ENCODE measurements at places on chromosomes 3 and 15. TPM values are rescaled to one million over a fixed set of nuclear protein-coding genes. Genes with fewer than 3 reads are reported as not detected.

- DNase-seq: no peak
Measured at GRCh38 chr3:149044339-149045083, 41.8 kb downstream of the HLTF start.

GRCh38 chr3:30768703-30769550 lies 125.5 kb downstream of the GADL1 start:
- peak; percentile 44 for DNase-seq

GRCh38 chr3:131694376-131694775 lies 191.6 kb upstream of the MRPL3 start:
- peak; percentile 44 for DNase-seq

The GOLIM4 gene
- total RNA-seq: 137 TPM

The LPP gene
- 121 TPM for total RNA-seq

- peak; percentile 18 for DNase-seq
Measured at GRCh38 chr3:114624047-114624445, 330.2 kb downstream of the TIGIT start.

The TNFSF10 gene
- not detected for total RNA-seq

The ARGFX gene
- not detected for total RNA-seq

The GHRL gene
- total RNA-seq: 0.21 TPM

- DNase-seq: no peak
Measured at GRCh38 chr3:101521211-101521701, 8.2 kb upstream of the SENP7 start.

The C3orf22 gene
- total RNA-seq: not detected

The FBXO40 gene
- total RNA-seq: not detected

- DNase-seq: no peak
Measured at GRCh38 chr15:93527374-93528050, 438.5 kb upstream of the RGMA start.

The SLCO3A1 gene
- 6.1 TPM for total RNA-seq

DNA sequence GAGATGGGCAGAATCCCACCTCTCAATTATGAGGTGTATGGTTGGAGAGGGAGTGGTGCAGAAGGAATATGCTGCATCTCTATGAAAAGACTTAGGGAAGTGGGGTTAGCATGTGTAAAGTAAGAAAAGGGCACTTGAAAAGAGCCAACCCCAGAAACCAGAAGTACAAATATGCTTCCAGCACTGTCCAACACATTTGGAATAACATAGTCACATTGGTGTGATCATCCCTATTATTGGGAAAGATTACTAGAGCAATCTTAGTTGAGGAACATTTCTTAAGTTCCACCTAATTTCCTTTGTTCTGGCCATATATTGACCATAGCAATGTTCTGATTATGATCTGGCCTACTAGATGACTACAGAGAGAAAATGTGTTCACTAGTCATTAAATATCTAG lies 34.3 kb downstream of the HMG20A start:
- no peak for DNase-seq

- no peak for DNase-seq
Measured at GRCh38 chr3:150738688-150739087, 24.3 kb downstream of the SIAH2 start.

GRCh38 chr15:66394472-66394871 lies 7.8 kb downstream of the MAP2K1 start:
- DNase-seq: no peak

DNA sequence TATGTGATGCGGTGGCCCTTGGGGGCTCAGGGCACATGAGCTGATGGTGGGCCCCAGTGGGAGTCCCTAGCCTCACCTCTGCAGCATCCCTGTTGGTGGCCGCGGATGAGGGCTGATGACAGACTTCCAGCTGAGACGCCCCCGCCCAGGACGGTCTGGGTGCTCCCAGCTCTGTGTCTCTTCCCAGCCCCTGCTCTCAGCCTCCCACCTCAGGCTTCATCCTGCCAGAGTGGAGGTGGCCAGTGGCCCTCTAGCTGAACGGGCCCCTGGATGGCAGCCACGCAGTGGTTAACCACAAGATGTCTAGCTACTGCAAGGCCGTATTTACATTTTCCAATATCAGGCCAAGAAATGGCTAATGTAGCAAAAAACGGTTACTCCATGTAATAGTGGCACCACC lies 205.3 kb upstream of the LINGO1 start:
- no peak for DNase-seq

DNA sequence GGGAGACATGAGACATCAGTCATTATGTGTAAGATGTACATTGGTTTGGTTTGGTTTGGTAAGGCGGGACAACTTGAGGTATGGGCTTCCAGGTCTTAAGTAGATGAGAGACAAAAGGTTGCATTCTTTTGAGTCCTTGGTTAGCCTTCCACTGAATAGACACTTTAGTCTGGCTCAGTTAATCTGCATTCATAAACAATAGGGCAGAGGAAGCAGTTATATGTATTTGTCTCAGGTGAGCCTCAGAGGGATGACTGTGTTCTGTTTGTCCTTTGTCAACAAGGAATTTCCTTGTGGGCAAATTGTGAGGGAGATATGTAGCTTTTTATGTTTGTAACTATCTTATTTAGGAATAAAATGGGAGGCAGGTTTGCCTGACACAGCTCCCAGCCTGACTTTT lies 50.4 kb downstream of the TCF12 start:
- no peak for DNase-seq

The LNP1 gene
- total RNA-seq: 1.1 TPM

- peak; percentile 63 for DNase-seq
Measured at GRCh38 chr3:69094467-69095205, 9.9 kb downstream of the ARL6IP5 start.

The TTC14 gene
- total RNA-seq: 28.8 TPM
